ENCODE measurements at places on chromosomes 2 and 18.
A peak's percentile ranks its signal among the peaks of the same experiment; 100 is the strongest.

DNA sequence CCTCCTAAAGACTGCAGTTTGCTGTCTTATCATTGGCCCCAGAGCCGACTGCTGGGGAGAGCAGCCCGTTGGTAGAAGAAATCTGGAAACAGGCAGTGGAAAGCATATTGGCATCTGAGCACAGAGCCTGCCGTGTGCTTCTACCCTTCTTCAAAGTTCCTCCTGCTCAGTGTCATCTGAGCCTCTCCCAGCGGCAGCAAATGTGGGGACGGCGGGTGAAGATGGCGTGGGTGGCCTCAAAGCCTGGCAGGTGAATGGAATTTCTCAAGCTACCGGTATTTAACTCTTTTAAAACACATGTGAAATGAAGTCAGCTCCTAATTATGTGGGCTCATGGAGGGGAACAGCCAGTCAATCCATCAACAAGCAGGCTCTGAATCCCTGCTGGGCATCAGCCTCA is 181.6 kb upstream of the PXDN start:
- no peak for DNase-seq

DNA sequence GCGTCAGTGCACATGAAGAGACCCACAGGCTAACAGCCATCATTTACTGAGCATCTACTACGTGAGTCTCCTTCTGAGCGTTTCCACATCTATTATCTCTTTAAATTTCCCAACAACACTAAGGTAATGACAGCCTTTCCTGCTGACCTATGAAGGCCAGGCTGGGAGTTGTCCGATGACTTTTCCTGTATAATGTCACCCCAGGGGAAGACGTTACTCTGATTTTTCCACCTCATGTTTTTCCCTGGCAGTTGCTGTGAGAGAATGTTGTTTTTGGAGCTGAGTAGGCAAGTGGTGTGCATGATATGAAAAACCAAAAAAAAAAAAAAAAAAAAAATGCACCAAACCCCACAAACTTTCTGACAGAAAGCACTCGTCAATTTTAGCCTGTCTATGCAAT is 207.6 kb downstream of the SLC8A1 start:
- no peak for DNase-seq

DNA sequence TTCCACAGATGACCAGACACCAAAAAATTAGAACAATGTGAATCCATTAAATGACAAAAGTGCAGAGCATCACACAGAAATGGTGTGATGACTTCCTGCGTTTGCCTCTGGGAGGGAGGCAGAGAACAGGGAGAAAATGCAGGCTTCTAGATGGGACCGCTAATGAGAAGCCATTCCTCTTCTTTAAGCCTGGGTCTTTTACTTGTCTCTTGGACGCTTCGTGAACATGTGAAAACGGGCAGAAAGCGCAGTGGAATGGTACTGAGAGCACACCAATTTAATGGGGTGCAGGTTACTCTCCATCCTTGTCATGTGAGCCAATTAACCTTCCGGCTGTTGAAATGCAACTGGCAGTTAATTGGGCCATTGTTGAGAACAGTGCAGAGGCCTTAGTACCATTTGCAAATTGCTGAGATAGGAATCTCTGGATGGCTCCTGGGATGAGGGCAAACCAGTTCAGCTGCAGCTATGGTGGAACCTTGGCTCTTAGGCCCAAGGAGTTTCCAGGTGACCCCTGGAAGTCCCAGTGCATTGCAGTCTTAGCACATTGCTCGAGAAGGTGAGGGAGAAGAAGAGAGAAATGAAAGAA is 210.4 kb upstream of the CXCR4 start:
- DNase-seq, result no peak

DNA sequence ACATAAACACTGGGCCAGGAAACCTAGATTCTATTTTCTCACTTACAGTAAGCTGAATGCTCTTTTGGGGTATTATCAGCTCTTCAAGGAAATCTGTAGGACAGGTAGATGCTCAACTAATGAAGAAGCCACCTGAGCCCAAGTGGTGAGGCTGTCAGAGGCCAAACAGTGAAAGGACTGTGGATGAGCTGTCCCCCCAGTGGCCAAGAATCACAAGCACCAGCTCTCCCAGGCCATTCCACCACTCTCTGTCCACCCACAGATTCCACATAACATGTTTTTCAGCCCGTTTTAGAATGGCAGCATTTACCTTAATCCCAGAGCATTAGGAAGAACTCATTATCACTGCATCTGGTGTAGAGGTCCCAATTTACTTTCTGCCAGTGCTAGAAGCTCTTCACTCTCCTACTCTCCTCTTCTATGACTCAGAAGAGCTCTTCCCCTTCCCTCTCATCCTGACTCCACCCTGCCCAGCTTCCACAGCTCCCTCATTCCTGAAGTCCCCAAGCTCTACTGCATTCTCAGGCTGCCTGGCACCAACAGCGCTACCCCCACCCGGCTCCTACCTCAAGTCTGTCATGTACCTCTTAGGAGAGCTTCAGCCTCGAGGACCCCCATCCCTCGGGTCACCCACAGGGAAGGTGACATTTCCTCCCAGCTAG is 43.8 kb upstream of the GORASP2 start:
- no peak for DNase-seq

- DNase-seq, result no peak
Observed at GRCh38 chr2:230706053-230706521, 6.6 kb upstream of the CAB39 start.

DNA sequence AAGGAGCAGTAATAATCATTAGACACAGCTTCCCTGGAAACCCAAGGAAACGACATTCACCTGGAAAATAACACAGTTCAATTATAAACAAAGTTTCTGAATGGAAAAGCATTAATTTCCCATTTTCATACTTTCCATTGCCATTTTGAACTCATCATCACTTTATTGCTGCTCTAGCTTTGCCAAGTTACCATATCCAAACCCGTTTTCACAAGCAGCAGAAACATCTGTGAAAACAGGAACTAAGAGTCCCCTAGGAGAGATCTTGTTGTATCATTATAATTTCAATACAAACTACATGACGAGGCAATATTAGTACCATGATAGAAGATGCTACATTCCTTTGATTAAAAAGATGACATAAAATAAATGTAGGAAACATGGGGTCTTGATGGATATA is 597.0 kb upstream of the NRXN1 start:
- no peak for DNase-seq

DNA sequence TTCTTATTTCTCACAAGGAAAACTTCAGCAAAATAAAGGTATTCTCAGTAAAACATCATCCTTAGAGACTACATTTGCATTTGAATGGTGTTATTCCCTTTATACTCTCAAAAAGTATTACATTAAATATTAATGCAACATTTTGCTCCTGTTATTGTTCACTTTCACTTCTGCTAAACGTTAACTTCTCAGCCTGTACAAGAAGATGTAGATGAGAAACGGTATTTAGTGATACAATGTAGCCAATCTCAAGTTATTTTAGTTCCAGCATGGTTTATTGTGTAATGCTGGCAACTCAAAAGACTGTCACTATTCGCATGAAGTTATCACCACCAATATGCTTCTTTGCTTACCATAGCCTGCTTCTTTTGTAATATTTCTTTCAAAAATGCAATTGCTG is 514.1 kb downstream of the CPS1 start:
- no peak for DNase-seq

DNA sequence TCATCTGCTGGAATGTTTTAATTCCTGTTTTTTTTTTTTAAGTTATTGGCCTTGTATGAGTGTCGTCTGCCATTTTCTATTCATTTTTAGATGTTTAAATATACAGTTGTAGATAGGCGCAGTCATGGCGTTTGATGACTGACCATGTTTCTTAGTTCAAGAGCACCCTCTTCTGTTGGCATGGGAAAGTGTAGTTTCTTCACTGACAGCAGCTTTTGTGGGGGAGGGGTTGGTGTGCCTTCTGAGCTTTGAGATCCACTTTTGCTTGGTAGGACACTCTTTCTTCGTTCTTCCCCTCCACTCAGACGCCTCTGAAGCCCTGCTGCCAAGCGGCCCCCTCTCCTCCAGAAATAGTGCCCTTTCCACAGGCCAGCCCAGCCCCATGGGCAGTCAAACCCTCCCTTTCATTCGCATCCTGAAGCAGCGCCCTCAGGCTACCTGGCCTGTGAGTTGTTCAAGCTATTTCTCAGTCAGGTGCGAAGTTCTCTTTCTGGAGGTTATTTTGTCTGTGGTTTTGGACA is 492.0 kb downstream of the TNS1 start:
- DNase-seq, result peak; percentile 83

GRCh38 chr18:63603772-63604171 is 16.6 kb downstream of the SERPINB13 start:
- no peak for DNase-seq

DNA sequence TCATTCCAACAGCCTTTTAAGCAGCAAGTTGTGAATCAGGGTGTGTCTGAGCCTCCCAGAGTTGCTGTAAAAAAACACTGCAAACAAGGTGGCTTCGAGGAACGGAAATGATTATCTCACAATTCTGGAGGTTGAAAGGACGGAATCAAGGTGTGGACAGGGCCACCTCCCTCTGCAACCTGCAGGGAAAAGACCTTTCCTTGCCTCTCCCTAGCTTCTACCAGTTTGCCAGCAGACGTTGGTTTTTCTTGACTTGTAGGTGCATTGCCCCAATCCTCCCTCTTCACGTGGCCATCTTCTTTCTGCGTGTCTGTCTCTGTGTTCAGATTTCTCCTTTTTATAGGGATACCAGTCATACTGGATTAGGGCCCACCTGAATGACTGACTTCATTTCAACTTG is 24.8 kb upstream of the TMEM131 start:
- no peak for DNase-seq

DNA sequence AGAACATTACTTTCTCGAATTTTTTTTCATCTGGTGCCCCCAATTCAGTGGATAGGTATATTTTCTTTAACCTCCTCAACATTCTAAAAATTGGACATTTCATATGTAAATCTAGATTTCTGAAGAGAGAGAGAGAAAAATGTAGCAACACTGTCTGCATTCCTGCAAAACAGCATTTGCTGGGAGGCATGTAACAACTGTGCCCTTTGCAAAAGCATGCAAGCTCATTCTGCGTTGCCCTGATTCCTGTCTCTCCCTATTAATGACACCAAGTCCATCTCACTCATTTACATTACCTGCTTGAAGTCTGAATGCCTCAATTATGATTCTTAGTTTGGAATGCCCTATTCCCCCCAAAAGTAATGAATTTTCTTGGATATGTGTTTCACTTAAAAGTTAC is 79.8 kb upstream of the BARD1 start:
- no peak for DNase-seq

- no peak for DNase-seq
Observed at GRCh38 chr2:29262681-29263260, 147.6 kb downstream of the CLIP4 start.

DNA sequence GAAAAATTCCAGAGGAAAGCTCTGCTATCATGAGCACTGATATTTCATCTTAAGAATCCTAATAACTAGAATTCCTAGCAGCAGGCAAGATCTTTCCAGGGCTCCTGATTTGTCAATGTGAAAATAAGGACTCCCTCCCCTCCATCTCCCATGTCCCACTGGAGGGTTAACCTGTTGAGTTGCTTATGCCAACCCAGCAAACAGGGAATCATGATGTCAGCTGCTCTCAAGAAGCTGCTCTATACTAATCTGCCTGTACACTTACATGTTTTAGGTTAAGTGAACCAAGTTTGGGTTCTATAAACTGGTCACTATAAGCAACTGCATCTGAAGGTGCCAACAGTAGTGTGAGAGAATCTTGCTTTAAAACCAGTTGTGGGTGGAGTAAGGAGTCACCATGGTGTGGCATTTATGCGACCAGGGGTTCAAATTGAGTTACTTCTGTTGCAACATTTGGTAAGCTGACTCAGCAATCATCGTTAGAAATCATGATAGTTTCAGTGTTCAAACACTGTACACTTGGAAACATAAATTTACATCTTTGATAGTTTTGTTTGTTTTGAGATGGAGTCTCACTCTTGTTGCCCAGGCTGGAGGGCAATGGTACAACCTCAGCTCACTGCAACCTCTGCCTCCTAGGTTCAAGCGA is 53.4 kb downstream of the STK25 start:
- DNase-seq, result peak; percentile 2

- DNase-seq, result peak; percentile 28
Observed at GRCh38 chr18:53380063-53380639, 844.3 kb downstream of the MBD2 start.

DNA sequence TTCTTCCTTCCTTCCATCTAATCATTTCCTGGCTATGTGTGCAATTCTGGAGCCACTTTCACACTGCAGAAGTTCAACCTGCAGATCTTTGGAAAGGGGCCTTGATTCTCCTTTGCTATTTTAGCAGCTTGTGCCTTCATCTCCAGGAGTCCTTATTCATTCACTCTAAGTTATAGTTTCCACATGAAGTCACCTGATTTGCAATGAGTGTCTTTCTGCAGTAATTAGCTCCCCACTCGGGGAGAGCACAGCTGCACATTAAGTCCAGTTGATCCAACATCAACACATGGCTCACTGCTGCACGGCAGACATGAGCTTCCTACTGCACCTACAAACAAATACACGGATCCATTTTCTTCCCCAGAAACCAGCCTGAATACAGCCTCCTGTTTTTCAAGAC is 323.1 kb upstream of the TNP1 start:
- no peak for DNase-seq

DNA sequence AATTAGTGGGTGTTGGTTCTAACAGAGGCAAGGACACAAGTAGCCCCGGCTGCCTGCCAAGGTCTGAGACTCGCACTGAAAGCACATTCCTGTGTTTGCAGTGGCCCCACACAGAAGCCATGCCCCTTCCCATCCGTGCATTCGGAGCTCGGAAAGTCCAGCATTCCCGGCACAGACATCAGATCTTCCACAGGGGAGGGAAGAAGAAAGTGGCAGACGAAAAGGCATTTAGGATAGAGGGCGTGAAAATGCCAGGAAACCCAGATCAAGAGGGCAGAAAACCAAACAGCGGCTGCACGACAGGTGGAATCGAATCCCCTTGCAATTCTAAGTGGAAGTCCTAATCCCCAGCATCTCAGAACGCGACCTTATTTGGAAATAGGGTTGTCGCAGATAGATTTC is 105.5 kb upstream of the ASB18 start:
- DNase-seq, result no peak

DNA sequence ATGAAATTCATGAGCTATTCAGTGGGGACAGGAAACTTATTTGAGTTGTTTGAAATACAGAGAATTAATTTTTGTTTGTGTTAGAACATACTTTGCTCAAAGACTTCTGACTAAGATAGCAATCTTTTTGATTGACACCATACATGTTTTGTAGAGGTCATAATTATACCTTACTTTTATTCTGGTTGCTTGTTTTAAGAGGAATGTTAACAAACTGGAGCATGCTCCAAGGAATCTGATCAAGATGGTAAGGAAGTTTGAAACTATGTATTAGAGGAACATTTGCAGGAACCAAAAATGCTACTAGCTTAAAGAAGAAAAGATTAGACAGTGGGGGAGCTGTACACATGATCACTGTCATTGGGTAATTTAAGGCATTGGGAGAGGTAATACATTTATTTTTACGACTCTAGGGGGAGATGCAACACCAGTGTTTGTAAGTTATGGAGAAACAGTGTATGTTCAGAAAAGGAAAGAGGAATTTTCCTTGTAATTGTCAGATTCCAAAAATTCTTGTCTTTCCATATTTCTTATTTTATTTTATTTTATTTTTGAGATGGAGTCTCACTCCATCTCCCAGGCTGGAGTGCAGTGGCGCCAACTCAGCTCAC is 8.0 kb downstream of the AGFG1 start:
- DNase-seq, result peak; percentile 56

GRCh38 chr2:30146337-30147195 is at the start of gene YPEL5:
Gene YPEL5 (plus strand): TSS chr2:30147007. CDS start chr2:30156652, 9,645 bp downstream.
- peak; percentile 100 for DNase-seq

Data from mesenchymal stem cell (in vitro differentiated cells and primary cell).